H1 (cell line): ENCODE measurements at places on chromosomes 7 and 10.

DNA sequence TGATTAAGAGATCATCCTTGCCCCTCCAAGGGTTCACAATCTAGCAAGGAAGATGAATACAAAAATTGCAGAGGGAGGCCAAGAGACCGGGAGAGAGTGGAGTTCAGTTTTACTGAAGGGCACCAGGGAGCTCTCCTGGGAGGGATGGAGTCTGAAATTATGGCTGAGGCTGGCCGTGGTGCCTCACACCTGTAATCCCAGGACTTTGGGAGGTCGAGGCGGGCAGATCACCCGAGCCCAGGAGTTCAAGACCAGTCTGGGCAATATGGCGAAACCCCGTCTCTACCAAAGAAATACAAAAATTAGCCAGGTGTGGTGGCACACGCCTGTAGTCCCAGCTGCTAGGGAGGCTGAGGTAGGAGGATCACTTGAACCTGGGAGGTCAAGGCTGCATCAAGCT, 51.4 kb upstream of the MXI1 start:
- no peak for DNase-seq

DNA sequence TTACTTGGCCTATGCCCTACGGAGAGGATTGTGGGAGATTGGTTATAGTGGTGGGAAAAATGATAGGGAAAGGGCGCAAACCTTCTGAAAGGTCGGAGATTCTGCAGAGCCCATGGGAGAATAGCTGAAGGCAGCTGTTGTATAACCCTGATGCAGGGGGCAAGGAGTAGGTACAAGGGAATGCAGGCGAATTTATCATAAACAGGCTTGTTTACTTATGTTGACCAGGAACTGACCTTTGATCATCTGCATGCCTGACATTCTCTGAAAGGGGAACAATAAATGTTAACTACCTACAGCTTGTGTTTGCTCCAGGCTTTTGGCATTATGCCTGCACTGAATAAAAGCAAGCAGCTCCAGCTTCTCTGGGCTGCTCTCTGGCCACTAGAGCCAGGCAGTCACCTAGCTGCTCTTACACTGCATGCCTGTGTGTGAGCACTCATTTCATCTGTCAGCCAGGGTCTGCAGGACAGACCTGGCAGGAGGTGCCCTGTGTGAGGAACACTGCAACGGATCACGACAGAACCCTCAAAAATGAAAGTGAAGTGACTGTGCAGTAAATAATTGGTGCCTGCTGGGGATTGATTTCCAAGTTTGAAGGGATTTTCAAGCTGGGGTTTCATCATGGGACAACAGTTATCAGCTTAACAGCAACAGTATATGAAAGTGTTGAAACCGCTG, 31.1 kb upstream of the ABCA13 start:
- no peak for DNase-seq

DNA sequence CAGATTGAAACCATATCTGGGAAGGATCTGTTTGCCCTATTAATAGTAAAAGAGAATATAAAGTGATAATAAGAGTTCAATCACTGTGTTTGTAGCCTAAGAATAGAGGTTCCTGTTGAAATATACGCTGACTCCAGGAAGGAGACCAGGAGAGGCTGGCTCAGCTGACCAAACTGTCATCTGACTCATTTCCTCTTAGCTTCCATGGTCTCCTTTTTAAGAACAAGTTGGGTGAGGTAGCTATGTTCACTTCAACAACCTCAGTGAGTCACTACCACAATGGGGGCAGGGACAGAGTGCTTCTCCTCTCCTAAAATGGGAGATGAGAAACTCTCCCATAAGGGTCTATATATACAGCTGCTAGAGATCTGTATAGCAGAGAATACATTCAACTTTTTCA, 543.3 kb downstream of the CALN1 start:
- DNase-seq, result no peak

DNA sequence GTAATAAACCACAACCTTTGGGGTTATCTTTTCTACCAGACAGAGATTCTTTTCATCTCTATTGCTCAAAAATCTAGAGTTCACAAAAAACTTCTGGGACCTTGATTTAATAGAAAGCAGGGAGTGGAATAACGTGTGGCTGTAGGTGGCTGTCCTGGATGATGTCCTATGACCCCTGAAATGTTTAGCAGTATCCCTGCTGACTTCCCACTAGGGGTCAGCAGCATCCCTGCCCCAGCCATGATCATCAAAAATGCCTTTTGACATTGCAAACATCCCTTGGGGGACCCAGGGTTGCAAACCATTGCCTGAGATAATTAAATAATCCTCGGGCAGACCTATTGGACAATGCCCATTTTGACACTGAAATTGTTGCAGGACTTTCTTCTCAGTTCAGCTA, 177.1 kb downstream of the USP6NL start:
- DNase-seq, result no peak

DNA sequence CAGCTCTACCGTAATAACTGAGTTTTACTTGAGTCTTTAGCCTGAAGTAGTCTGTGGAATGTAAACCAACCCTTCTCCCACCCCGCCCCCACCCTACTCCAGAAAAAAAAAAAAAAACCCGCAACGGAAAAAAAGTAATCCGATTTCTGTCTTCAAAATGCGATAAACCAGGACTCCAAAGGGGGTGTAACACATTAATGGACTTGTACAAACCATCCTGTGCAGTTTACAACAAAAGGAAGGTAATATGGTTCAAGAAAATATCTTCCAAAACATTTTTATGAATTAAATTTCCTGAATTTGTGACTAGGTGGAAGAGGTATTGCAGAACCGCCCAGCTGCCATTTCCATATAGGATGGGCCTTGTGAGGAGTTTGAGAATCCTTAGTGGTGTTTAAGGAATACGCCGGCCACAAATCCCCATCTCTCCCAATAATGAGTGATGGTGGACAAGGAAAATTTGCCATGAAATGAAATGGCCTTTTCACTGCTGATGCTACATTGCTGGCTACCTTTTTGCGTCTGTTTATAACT, 10.6 kb downstream of the SKIDA1 start:
- DNase-seq, result no peak

DNA sequence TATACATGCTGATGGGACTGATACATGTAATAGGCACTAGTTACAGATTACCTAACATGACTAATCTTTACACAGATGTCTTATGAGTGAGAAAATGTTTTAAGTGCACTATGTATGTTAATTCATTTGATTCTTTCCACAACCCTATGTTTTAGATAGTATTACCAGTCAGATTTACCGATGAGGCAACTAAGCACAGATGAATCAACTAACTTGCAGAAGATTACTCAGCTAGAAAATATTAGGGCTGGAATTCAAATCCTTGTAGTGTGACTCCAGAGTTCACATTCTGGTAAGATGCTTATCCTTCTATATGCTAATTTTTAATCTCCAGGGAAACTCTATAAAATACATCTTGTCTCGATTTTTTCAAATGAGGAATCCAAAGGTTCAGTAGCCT, 964.9 kb downstream of the REEP3 start:
- no peak for DNase-seq

DNA sequence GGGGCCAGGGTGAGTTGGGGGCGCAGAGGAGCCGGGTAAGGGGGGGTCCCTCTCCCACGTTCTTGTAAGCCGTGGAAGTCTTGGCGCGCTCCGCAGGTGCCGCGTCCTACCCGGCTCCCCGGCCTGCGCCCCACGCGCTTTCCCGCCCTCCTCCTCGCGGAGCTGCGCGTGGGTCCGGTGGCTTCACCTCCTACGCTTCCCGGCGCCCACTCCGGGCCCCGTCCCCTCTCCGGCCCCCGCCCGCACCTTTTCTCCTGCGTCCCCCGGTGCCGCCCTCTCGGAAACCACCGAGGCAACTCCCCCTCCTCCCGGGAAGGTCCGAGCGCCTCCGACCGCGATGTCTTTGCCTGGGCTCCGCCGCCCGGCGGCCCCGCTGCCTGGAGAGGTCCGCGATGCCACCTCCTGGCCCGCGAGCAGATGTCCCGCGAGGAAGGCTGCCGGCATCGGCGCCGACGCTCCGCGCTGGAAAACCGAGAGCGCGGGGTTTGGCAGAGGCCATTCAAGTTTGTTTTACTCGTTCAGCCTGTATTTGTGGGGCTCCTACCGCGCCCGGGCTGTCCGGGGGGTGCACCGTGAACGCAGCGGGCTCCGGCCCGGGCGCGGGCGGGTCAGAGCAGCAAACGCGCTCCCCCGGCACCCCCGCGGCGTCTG, 2.4 kb upstream of the NKX6-2 start:
- DNase-seq, result no peak

DNA sequence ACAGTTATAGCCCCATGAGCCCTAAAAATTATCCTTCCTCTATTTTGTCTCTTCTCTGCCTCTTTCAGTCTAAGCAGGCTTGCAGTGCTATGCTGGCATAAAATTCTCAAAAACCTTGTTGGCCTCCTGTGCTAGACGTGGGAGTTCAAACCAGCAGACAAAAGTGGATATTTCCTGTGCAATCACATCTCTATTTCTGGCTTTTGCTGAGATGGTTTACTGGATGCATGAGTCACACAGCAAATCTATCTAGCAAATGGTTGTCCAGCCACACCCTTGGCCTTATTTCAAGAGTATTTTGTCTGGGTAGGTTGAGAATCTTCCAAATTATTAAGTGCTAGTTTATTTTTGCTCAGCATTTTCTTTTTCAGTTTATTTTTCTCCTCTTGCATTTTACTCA, 370.8 kb downstream of the CDC14C start:
- DNase-seq, result no peak

- DNase-seq, result no peak
Measured at GRCh38 chr10:67115972-67116371, 190.1 kb downstream of the LRRTM3 start.

- no peak for DNase-seq
Measured at GRCh38 chr10:3811291-3811870, 26.4 kb upstream of the KLF6 start.

- no peak for DNase-seq
Measured at GRCh38 chr7:35032166-35032565, 5.1 kb downstream of the DPY19L1 start.

GRCh38 chr7:54846273-54846672, 87.3 kb upstream of the SEC61G start:
- no peak for DNase-seq

DNA sequence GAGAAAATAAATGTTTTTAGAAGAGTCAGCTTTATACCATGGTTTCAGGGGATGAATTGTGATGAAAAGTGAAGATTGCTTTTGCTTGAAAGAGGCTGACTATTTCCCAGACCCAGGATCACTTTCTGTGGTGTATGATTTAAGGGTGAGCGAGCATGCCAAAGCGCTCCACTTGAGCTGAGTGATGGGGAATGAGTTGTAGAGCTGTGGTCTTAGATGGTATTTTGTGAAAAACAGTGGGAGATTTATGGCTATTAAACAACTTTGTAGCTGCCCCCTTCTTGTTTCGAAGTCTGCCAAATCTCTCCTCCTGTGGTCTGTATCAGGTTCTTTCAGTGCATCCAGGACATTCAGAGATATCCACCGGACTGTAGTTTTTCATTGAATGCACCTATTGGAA, 888.2 kb downstream of the LRMDA start:
- no peak for DNase-seq

DNA sequence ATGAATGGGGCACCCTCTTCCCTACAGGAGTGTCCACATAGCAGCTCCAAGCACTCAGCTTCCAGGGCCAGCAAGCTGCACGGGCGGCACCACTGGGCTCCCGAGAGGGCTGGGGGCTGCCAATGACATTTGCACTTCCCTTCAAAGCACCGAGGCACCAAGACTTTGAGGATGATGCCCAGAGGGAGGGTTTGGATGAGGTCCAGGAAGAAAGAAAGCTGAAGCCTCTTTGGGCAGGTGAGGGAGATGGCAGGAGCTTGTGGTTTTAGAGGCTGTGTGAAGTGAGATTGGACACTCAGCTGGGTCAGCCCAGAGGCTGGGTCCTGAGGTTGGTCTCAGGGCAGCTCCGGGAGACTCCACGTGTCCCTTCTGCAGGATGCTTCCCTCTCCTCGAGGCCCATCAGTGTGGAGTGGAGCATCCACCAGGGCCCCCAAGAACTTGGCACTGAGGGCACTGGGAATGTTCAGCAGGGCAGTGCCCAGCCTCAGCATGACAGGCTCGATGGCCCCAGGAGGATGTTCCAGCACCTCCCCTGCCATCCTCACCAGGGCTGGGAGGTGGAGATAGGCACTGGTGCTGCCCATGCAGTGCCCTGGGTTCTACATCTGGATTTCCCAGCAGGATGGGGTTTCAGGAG, 54.9 kb upstream of the IGFBP3 start:
- DNase-seq, result no peak

GRCh38 chr7:28018446-28018845, 162.1 kb downstream of the JAZF1 start:
- no peak for DNase-seq

GRCh38 chr7:78074713-78075112, 276.1 kb downstream of the PHTF2 start:
- no peak for DNase-seq

DNA sequence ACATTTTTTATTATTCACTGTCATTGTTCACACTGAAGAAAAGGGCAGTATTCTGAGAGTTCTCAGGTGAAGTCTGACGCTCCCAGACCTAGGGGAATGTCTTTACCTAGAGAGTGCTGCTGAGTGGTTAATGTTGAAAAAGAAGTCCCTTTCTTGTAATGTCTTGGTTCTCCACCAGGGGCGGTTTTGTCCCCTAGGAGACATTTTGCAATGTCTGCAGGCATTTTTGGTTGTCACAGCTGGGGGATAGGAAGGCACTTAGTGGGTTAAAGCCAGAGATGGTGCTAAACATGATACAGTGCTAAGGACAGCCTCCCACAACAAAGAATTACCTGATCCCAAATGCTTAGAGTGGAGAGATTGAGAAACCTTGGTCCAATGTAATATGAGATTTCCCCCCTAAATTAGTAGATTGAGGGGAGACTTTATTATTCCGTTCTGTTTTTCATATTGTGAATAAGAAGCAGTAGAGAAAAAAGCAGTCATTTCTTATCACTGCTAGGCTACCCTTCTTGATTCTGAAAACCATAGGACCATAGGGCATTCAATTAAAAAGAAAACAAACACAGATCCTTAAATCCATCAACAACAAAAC, 13.1 kb downstream of the UMAD1 start:
- peak; percentile 85 for DNase-seq

GRCh38 chr7:30091491-30091912, 43.3 kb upstream of the MTURN start:
- no peak for DNase-seq

- DNase-seq, result peak; percentile 70
Measured at GRCh38 chr10:1737222-1738061, at the start of gene ADARB2. Gene ADARB2, minus strand, starts transcription at chr10:1737525.

DNA sequence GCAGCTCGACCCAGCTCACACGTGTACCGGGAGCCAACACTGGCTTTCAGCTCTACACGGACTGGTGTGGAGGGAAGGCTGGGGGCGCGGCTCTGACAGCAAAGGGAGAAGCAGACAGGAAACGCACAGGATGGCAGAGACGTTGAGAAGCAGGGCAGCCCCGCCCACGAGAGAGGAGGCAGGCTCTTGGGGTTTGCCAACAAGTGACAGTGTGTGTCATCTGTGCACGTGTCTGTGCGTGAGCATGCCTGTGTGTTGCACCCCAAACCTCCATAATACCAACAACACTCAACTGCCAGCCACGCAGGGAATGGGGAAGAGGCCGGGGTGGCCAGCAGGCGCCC, 64.4 kb upstream of the PDGFA start:
- no peak for DNase-seq
